Vagina (tissue), 2 donors: ENCODE measurements at places on chromosomes 1 and 21.
A peak's percentile ranks its signal among the peaks of the same experiment; 100 is the strongest.

DNA sequence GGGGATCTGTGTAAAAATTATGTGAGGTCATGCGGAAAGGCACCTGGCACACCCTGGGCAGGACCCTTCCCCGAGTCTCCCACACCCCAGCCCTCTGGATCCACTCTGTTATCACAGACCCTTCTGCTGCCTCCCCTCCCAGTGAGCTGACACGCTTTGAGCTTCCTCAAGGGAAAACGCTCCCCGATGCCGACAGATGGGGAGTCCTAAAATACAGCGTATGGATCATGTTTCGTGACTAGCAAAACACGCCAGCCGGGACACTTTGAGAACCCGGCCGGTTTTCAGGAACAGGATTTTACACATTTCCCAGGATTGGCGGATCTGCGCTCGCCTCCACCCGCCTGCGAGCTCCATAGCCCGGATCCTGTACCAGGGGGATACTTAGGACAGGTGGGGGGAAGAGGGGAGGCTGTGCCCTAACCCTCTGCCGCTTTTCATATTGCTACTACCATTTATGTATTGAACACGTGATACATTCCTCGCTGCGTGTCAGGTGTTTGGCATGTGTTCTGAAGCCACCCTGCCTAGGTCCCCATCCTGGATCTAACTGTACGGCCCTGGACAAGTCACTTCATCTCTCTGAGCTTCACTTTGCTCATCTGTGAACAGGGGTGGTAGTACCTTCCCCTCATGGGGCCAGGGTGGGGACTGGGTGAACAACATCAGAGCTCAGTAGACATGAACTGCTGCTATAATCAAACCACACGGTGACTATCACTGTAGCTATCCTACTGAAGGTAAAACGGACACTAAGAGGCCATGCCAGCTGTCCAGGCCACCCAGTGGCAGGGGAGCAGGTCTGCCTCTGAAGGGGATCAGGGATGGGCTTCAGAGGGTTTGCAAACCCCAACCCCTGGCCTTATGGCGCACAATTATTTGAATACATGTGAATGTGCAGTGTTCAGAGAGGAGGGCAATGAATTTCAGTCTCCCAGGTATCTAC, 63.2 kb downstream of the SSBP3 start:
- DNase-seq = no peak

DNA sequence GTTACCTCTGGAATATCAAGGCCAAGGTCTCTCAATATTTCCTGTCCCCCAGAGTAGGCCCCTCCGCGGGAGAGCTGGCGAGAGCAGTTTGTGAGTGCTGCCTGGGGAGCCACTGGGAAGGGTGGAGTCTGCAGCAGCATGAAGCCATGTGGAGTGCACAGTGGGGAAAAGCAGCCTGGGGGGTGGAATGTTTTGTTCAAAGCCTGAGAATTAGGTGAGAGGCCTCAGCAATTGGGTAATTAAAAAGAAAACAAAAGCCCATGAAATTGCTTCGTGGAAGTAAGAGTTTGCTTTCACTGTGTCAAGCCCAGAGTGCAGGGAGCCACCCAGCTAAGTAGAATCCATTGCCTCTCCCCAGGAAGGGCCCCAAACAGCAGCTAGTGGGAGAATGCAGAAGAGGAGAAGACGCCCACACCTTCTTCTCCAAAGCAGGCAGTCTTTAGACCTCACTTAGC, 30.2 kb upstream of the DISC1 start:
- DNase-seq = no peak

- no peak for DNase-seq
Observed at GRCh38 chr1:45326627-45327623, at the start of gene HPDL. Gene HPDL, plus strand, starts transcription at chr1:45326895. Its CDS starts 254 bp downstream, at chr1:45327149.

DNA sequence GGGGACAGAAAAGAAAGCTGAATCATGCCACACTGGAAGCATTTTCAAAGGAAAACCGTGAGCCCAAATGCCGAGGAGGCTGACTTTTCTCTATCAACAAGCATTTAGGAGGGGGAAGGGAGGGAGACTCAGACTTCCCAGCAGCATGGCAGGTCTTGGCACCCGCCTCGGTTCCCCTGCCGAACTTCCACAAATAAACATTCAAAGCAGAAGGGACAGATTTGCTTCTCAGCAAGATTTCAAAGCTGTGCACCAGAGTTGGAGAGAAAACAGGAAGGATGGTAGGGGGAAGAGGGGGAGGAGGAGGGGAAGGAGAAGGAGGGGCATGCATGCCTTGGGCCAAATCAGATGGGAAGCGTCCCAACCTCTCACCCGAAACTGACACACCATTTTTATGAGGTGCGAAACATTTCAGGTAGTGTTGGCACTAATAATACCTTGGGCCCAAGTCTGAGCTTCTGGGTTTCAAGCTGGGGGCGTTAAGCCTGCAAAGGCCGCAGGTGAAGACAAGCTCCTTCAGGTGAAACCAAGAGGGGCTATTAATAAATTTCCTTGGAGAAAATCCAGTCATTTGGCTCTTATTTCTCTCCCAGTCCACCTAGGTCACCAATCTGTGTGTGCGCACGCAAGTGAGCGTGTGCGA, 26.4 kb downstream of the ABCA4 start:
- DNase-seq = no peak

DNA sequence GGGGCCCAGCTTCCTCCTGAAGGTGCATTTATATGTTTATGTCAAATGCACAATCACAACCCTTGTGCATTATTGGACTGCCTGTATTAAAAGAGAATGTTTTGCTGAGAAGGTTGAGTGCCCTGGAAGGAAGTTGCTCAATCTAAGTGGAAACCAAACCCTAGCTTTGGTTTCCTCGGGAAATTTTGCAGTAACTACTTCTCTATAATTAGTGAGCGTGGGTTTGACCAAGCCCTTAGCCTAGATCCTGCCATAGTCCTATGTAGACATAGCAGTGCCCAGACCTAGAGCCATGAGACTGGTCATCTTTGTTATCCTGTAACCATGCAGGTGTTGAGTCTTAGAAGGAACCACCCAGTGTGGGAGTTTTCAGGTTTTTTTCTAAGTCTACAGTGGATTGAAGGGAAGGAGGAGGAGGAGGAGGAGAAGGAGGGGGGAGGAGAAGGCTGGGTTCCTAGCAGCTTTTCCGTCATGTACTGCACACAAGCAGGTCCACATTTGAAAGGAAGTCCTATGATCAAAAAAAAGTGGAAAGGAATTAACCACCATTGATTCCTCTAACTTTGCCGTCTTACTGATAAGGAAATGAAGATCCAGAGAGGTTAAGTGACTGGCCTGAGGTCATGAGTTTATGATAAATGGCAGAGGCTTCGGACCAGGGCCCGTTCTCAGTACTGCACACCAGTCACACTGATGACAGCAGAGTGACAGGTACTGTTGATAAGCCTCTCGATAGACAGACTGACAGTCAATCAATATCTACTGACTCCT, 72.2 kb upstream of the LYST start:
- no peak for DNase-seq

- DNase-seq = peak; percentile 52
Observed at GRCh38 chr1:62358665-62359373, 39.6 kb upstream of the KANK4 start.

DNA sequence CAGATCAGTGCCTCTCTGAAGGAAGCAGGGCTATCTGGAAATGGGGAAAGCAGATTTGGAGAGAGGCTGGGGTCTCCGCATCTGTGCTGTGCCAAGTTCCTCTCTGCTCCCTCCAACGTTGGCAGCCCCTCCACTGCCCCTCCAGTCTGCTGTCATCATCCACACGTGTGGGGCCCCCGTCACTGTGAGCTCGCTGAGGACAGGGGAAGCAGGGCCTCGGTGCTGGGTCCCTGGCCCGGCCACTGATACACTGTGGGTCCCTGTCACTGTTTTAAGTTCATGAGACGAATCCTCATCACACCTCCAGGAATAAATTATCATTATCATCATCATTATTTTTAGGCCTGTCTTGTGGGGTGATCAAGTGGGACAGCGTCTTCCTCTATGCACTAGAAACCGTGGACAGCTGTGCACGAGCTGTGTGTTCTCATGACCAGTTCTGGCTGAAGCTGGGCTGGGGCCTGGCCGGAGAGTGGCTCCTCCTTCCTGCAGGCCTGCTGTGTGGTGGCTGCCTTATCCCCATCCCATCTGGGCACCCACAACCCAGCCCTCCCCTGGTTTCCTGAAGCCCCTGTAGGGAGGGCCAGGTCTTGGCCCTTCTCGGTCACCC, 52.2 kb downstream of the DMRTB1 start:
- no peak for DNase-seq

DNA sequence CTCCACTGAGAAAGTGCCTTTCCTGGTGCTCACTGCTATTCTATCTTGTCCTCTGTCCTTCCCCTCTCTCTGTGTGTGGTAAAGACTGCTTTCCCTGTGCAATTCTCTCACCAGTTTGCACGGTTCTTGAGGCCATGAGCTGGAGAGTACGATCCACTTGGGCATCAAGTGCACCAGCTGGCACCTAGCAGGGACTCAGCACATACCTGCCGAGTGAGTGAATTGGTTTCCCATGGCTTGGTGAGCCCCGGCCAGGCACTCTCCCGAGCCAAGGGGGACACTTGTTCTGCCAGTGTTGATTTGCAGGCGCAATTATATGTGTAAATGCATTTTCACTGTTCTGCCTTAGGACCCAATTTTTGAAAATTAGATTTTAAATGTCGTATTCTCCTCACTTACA, 313.5 kb downstream of the DISC1 start:
- DNase-seq = no peak

- DNase-seq = no peak
Observed at GRCh38 chr21:46663754-46664153, 28.3 kb downstream of the PRMT2 start.

- no peak for DNase-seq
Observed at GRCh38 chr1:54315099-54315498, 91.1 kb downstream of the SSBP3 start.

GRCh38 chr1:209544098-209544497, 39.4 kb upstream of the CAMK1G start:
- DNase-seq = no peak

GRCh38 chr1:84862810-84863251, 30.2 kb downstream of the LPAR3 start:
- DNase-seq = no peak

GRCh38 chr1:109659997-109660690, 4.2 kb downstream of the GSTM4 start:
- no peak for DNase-seq

DNA sequence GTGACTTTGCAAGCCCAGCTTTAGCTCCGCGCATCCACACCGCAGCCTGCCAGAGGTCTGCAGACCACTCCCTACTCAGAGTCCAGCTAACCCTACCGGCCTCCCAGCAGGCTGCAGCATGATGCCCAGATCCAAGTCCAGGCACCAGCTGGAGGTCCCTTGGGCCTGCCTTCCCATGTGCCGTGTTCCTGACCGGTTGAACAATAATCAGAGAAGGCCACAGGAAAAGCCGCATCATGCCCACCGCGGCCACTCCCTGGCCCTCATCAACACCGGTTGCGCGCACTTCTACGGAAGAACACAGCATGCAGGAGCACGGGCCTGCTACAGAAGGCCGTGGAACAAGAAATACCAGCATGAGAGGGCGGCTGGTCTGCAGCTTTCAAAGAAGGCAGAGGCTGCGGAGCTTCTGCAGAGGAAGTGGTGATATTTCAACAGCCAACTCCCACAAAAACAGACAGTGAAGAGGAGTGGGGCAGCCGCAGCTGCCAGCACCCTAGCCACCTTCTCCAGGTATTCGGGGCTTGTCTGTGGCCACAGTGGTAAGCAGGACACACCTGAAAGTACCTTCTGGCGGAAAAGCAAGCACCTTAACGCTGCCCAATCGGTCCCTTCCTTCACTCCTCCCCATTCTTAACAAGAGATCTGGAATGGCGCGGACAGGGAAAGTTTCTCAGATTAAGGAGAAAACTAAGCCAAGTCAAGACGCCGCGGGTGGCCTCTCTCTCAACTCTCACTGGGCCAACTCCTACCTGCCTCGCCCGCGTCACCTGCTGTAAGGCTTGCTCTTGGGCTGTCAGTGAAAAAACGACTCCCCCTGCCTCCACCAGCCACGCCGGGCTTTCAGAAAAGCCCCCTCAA, 1.5 kb downstream of the PGBD5 start:
- peak; percentile 69 for DNase-seq

DNA sequence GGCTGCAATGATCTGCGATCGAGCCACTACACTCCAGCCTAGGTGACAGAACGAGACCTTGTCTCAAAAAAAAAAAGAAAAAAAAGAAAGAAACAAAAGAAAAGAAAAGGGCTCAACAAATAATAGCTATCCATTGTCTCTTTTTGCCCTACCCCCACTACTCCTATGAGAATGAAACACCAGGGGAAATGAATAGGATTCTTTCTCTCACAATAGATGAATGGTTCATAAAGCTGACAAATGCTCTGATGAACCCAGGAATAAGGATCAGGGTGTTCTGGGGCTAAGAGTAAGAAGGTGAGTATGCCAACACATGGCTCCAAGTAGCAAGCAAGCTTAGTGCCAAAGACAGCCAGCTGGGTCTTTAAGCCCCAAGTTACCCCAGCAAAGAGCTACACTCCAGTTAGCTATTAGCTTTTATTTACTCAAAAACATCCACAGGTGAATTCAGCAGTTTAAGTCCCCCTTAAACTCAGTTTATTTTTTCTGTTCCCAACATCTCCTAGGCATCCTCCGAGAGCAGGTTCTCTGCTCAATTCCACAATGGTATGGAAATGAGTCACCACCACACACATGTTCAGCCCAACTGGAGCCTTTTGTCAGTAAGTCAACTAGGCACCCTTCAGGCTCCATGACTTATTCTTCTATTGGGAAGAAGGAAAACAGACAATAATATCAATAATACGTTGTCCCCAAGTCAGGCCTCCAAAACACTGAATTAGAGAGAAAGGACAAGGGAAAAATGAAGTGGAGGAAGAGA, 4.2 kb downstream of the ADORA3 start:
- no peak for DNase-seq

- DNase-seq = peak; percentile 85
Observed at GRCh38 chr1:229070168-229070567, 200.7 kb upstream of the RAB4A start.

- no peak for DNase-seq
Observed at GRCh38 chr1:168583571-168583970, 7.2 kb downstream of the XCL1 start.

- DNase-seq = no peak
Observed at GRCh38 chr1:183039985-183040447, 16.8 kb downstream of the LAMC1 start.

GRCh38 chr1:177780096-177780700, 189.7 kb downstream of the SEC16B start:
- no peak for DNase-seq

DNA sequence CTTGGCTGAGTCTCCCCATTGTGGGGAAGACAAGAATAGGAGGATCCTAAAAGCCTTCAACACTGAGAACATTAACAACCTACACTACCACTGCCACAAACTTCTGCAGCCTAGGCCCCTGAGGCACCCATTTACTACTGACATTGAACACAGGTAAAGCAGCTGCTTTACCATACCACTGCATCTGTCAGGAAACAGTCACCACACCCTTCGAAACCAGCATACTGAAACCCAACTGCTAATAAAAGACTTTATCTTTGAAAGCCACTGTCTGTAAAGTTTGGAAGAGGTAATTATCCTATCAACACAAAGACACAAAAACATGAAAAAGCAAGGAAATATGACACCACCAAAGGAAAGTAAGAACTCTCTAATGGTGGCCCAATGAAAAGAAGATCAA, 7.4 kb downstream of the IFNAR1 start:
- DNase-seq = no peak

DNA sequence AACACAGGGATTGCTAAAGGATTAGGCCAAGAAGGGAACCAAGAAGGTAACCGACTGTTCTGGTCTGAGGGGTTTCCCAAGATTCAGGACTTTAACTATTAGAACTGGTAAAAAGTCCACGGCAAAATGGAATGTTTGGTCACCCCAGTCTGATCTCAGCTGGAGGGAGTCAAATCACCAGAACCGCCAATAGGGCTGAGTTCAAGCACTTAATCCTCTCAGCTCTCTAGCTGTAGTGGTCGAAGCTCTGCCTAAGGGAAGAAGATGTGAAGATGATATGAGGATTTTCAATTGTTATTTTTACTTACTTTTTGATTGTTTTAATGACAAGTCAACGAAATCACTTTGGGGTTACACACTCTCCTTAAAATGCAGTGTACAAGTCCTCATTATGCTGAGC, 29.1 kb downstream of the F5 start:
- no peak for DNase-seq
